Naive thymus-derived CD4-positive, alpha-beta T cell (primary cell): ENCODE measurements at places on chromosomes 5 and 9. TPM values are rescaled to one million over a fixed set of nuclear protein-coding genes. Genes with fewer than 3 reads are reported as not detected.

DNA sequence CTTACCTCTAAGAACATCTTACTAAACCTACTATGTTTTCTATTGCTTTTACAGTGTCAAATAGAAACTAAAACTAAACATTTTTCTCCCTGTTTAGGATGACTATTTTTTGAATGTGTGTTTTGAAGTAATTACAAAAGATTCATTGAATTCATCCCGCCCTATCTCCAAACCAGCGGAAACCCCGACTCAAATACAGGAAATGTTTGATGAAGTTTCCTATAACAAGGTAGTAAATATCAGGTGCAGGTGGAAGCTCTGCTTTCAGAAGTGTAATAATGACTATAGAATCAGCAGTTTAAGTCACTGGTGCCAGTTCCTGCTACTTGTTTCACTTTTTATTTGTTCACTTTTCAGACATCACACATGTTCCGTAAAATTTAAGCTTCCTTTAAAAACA, 20.0 kb downstream of the ERAP2 start:
- DNase-seq = no peak

The CCDC69 gene
- 70.4 TPM for polyA plus RNA-seq

GRCh38 chr5:11596185-11596584, 308.1 kb downstream of the CTNND2 start:
- DNase-seq = no peak

The PCA3 gene
- not detected for polyA plus RNA-seq
